ENCODE measurements at places on chromosomes 5 and 9. TPM values are rescaled to one million over a fixed set of nuclear protein-coding genes. Genes with fewer than 3 reads are reported as not detected.

FOXD4L4 gene
- polyA plus RNA-seq: 0.21 TPM

- no peak for DNase-seq
Measured at GRCh38 chr9:94706922-94707321, 19.6 kb upstream of the AOPEP start.

DNA sequence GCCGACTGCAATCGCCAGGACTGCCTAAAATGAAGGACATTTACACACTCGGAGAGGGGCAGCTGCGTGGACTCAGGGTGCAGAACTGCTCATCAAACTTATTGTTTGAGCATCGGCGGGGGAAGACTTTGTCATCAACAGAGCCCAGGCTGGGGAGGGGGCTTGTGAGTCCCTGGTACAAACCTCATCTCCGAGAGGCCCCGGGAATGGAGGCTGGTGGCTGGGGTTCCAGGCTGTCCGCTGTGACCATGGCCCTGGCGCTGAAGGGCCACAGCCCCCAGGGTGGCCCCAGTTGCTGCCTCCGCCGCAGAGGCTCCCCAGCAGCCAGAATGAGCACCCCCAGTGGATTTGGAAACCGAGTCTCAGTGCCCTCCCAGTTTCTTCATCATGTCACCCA lies 46.1 kb upstream of the RNU6ATAC start:
- no peak for DNase-seq

- no peak for DNase-seq
Measured at GRCh38 chr5:124912638-124913328, 166.3 kb upstream of the ZNF608 start.

MEF2C gene
- 44.5 TPM for polyA plus RNA-seq

GRCh38 chr5:393846-394275 lies 49.1 kb upstream of the EXOC3 start:
- DNase-seq: no peak

TAF11L8 gene
- polyA plus RNA-seq: not detected

- no peak for DNase-seq
Measured at GRCh38 chr9:33407061-33407460, 4.7 kb upstream of the AQP7 start.

- no peak for DNase-seq
Measured at GRCh38 chr9:13627071-13627470, 347.6 kb upstream of the MPDZ start.

DNA sequence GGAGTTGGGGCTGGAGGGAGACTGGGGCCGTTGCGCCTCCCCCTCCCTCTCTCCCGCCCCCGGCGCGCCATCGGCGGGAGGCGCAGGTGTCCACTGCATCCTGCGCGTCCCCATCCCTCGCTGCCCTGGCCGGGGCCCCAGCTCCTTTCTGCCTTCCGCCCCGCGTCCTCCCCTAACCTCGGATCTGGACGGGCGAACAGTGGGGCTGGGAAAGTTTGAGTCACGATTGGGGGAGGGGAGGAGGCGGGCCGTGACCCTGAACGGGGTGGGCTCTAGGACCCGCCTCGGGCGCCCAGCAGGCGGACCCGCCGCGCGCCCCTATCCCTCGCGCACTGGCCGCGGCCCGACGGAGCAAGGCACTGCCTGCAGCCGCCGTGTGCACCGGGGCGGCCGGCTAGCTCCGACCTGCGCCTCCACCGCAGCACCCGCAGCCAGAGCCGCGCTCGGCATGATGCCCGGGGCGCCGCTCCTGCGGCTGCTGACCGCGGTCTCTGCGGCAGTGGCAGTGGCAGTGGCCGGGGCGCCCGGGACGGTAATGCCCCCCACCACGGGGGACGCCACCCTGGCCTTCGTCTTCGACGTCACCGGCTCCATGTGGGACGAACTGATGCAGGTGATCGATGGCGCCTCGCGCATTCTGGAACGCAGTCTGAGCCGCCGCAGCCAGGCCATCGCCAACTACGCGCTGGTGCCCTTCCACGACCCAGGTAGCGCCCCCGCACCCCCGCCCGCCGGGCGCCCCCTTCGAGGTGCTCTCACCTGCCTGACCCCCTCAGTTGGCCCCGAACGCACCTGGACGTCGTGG lies at the start of gene HMCN2:
HMCN2 (plus strand) TSS at position 330 of the 805 bp plus-strand sequence; CDS start at position 449, 119 bp downstream.
- DNase-seq: no peak

GMCL2 gene
- polyA plus RNA-seq: not detected

All from renal pelvis (tissue), 12 donors.